ENCODE measurements at places on chromosomes 5 and 9.
A peak's percentile ranks its signal among the peaks of the same experiment; 100 is the strongest.

- no peak for DNase-seq
Observed at GRCh38 chr5:1548702-1549474, 25.1 kb upstream of the LPCAT1 start.

GRCh38 chr5:102014371-102014770, 281.7 kb downstream of the SLCO4C1 start:
- DNase-seq = no peak

DNA sequence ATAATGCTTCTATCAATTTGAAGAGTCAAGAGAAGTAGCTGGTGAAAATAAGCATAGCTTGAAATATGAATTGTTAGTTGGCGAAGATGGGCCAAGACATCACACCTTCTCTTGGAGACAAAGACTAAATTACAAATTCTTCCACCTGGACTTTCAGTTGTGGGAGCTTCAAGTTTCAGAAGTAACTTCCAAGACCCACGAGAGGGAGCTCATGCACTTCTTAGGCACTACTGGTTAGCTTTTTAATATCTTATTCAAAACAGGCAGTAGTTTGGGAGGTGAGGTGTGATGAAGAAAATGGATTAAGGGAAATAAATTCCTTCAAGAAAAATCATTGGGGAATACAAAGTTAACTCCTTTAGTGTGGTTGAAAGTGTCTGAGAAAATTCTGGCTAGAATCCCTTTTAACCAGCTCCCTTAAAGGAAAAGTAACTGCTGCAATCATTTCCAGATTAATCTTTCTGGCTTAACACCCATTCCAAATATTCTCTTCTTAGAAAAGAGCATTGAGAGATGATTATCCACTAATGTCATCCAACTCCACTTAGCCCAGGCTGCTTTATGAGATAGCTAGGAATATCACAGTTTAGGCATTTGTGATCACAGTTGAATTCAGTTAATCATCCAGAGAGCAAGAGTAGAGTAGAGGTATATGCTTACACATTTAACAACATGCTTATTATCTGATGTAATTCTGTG, 139.5 kb upstream of the DMRTA1 start:
- no peak for DNase-seq

GRCh38 chr9:111975709-111976108, 79.1 kb downstream of the UGCG start:
- DNase-seq = peak; percentile 44

DNA sequence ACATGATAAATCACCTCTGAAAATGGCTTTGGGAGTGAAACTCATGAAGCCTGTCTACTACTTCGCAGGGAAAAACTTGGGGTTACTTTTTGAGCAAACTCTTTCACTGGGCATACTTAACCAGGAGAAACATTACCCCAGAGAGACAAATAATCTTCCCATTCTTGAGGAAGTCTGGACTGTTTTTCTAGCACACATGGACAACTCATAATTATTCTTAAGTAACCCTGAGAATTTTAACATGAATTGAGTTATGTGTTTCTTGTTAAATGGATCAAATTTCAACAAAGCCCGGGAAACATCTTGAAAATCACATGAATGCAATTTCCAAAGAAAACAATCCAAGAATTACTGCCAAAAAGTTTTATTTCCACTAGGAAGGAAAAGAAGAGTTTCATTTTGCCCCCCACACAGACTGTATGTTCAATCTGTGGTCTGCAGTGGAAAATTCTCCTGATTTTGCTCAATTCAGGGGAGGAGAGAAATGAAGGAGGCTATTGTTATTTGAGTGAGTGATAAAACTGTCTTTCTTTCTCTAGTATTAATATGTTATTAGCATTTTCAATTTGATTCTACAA, 564.8 kb upstream of the CLINT1 start:
- DNase-seq = no peak

All from SW 1271 (cell line).